Endothelial cell (in vitro differentiated cells): ENCODE measurements at places on chromosomes 5 and 9.

DNA sequence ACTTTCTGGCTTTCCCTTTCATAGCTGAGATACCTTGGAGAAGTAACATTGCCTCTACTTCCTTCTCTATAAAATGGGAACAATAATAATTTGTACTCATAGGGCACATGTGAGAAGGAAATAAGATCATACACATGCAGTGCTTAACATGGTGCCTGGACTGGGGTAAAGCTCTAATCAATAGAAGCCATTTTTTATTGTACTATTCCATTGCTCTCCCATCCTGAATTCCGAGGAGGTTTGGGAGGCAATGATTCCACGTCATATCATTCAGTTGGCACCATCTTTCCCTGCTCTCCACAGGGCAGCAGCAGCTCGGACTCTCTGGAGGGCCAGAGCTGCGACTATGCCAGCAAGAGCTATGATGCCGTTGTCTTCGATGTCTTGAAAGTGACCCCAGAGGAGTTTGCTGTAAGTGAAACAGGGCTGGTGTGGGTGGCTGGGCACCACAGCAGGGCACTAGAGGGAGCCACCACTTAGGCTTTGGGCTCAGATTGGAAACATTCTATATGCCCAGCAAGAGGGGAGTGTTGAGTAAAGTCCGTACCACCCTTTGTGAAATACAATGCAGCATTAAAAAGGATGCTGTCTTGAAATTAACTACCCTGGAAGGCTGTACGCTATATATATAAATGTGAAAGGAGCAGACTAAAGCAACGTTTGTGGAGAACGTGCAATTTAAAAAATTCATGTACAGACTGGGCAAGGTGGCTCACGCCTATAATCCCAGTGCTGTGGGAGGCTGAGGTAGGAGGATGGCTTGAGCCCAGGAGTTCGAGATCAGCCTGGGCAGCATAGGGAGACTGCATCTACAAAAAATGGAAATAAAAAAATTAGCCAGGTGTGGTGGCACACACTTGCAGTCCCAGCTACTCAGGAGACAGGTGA lies 51.2 kb downstream of the RALGPS1 start:
- DNase-seq: peak; percentile 65

GRCh38 chr5:4762316-4762715 lies 377.8 kb upstream of the ADAMTS16 start:
- no peak for DNase-seq

GRCh38 chr5:153456993-153457392 lies 33.5 kb upstream of the GRIA1 start:
- DNase-seq: no peak

DNA sequence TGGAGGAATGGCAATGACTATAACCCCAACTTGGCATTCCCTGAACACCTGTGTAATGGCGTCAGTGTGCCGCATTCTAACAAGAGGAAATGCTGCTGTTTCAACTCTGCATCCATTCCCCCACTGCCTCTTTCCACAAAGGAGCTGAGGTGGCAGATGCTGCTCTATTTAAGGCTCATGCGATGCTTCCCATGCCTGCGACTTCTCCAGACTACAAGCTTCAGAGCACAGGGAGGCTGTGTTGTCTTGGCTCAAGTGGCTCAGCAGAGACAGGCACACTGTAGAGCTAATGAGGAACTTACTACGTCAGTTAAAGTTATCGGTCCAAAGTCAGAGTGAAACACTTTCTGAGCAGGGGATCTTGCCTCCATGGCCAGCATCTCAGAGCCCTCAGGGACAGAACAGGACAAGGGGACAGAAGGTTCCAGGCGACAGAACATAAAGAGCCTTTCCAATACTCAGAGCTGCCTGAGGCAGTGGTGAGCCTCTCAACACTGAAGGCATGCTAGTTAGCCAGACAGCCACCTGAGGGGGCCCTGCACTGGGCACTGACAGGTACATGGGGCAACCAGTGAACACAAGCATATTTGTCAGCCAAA lies 21.8 kb downstream of the TNIP1 start:
- DNase-seq: no peak

- no peak for DNase-seq
Measured at GRCh38 chr5:76674330-76675066, 41.4 kb upstream of the F2R start.

DNA sequence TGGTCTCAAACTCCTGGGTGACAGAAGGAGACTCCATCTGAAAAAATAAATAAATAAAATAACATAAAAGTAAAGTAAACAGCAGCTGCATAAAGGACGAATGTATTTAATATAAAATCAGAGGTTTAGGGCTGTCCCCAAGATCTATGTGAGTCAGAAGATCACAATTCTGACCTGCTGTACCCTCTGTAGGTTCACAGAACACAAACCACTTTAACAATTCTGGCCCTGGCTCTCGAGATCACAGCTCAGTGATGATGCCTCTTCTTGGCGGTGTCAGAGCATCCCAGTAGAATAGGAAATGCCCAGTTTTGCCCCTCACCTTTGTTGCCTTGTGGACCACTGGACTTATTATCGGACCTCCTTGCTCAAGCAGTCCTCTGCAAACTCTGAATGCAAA lies 380.9 kb downstream of the TLE1 start:
- DNase-seq: no peak

DNA sequence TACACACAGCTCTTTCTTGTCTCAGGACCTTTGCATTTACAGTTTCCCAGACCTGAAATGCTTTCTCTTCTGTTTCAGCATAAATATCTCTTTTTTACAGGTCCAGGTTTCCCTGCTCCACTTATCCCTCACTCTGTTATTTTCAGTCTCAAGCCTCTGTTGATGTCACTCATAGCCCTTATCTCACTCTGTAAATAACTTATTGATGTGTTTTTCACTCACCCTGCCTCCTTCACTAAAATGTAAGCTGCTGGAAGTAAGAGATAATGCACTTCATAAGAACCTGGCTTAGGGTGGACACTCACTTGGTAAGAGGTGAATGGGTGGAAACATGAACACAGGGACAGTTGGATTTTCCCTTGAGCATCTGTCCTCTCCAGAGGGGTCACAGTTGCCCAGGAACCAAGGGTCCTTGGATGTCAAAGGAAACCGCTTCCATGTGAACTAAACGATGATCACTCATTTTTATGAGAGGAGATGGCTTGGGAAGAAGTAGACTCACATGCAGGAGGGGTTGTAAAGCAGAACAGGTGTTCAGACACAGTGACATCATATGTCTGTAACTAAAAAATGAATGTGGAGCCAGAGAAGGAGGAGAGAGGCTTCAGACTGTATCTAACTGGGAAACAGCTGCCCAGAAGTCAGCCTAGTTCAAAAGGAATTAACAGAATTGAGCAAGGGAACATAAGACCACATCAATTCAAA lies 5.5 kb upstream of the HTR4 start:
- DNase-seq: no peak

- no peak for DNase-seq
Measured at GRCh38 chr9:76162086-76162730, 232.0 kb downstream of the RFK start.

DNA sequence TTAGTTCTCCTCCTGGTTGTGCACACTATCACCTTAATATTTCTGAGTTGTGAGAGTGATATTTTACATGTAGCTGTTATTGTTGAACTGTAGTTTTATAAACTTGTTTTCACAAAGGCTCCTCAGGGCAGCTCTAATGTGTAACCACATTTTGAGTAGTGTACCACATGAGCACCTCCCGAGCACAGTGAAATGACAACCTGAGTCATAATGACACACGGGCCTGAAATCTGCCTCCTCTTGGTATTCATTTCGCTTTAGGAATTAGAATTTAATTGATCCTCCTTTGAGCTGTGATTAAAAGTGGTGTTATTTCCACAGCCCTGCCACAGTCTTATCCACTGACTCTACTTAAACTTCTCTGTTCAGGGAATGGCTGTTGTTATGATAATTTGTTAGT lies 7.9 kb downstream of the MTRR start:
- no peak for DNase-seq

- DNase-seq: no peak
Measured at GRCh38 chr9:87392086-87392485, 105.6 kb upstream of the DAPK1 start.

GRCh38 chr5:137828180-137828579 lies 39.5 kb upstream of the MYOT start:
- DNase-seq: no peak

DNA sequence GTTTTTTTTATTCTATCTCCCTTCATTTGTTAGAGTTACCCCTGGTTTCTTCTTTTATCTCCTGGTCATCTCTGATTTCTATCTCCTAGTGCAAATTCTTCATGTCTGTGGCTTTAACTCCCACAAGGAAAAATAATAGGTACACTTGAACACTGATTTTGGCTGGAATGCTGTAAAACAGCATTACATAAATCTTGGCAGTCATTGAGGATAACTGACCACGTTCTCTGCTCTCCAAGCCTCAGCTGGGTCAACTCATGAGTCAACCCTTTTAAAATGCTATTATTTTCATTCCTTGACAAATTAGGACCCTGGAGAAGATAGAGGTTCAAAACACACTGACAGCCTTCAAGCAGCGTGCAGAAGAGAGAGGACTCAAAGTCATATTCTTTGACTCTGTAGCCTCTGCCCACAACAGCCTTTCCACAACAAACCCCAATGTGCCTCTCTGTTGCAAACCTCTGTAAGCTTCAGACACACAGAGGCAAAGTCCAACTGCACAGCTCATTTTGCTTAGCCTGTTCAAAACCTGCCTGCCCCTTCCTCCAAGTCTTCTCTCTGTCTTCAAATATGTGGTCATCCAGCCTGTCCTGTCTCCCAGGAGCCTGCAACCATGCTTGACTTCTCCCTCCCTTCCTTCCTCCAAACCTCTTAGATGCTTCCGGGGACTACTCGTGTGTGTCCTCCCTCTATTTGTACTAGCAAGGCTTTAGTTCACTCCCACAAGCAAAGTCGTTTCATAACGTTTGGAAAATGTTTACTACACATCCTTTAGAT lies 398.4 kb downstream of the MED10 start:
- no peak for DNase-seq

GRCh38 chr9:135471791-135472640 lies 7.6 kb upstream of the PPP1R26 start:
- no peak for DNase-seq

GRCh38 chr5:14739538-14739937 lies 75.0 kb downstream of the OTULIN start:
- DNase-seq: no peak

DNA sequence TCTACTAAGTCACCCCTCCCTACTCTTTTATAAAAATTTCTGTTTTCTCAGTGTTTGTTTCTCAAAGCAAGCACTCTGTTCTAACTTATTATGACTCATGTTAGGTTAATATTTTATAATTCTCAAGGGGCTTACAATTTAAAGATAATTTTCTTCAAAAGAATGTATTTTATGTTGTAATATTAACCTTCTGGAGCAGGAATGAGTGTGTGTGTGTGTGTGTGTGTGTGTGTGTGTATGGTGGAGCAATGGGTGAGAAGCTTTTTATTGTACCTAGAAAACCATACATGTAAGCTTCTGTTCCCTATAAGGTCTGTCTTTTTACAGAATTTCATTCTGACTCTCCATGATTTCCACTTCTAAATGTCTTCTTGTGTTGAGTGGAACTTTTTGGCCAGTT lies 63.0 kb downstream of the PBX3 start:
- no peak for DNase-seq

GRCh38 chr5:110768138-110768860 lies 29.5 kb downstream of the SLC25A46 start:
- no peak for DNase-seq

DNA sequence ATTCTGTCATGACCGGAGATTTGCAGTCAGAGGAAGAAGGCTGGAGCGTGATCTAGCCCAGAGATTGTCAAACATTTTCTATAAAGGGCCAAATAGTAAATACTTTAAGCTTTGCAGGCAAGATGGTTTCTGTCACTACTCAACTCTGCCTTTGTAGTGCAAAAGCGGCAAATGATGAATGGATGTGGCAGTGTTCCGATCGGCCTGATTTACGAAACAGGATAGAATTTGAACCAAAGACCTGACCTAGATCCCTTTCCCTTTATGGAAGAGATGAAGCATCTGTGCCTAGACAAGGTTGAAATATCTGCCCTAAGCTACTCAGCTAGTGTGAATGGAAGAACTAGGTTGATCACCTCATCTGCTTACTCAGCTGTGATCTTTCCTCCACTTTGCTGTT lies 209.5 kb downstream of the YTHDC2 start:
- DNase-seq: no peak

DNA sequence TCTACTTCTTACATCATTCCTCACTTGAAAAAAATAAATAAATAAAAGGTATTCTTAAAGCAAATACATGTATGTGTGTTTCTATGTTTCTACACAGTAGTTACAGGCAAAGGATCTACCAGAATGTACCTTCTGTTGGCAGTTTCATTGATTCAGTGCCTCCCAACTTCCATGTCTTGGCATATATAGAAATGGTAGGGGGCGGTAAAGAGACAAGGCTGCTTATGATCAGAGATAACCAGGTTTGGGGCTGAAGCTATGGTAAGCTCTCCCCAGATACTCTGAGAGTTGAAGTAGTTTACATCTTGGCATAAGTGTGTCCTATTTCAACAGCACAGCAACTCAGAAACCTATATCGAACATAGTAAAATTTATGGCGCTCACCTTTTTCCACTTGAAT lies 1075.4 kb upstream of the C9orf72 start:
- no peak for DNase-seq

GRCh38 chr9:137089232-137089947 lies 2.6 kb downstream of the MAN1B1 start:
- DNase-seq: no peak

GRCh38 chr5:671459-672328 lies 21.5 kb downstream of the TPPP start:
- DNase-seq: peak; percentile 82

GRCh38 chr5:10591966-10592365 lies 28.1 kb downstream of the ANKRD33B start:
- no peak for DNase-seq

GRCh38 chr5:101515721-101516120 lies 612.6 kb upstream of the ST8SIA4 start:
- no peak for DNase-seq

- no peak for DNase-seq
Measured at GRCh38 chr9:14066831-14067230, 247.1 kb downstream of the NFIB start.

DNA sequence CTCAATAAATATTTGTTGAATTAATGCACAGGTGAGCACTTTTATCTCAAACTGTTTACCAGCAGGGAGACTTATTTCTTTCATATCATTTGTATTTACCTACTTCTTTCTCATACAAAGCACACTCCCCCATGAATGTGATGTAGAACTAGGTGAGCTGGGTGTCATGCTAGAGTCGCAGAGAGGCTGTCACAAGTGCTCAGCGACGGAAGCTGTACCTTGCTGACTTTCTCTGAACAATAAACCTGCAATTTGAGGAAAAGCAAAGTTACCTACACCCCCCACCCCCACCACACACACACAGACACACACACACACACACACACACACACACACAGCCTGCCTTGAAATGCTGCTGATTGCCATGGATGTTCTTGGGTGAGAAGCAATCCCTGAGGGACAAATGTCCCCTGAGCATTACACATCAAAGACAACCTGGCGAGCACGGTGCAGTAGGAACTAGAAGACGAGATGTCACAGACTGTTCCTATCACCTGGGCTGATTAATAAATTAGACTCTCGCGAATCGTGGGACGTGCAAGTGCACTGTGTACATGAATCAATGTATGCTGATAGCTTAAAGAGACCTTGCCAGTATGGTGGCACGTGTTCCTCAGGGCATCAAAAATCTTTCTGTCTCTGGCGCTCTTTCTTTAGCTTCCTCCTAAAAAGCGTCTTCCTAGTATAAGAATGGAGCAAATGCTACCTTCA lies 66.1 kb downstream of the BRINP1 start:
- no peak for DNase-seq
